T-cell (primary cell): ENCODE measurements at places on chromosomes 7 and 10. TPM values are rescaled to one million over a fixed set of nuclear protein-coding genes. Genes with fewer than 3 reads are reported as not detected.

Gene ERVW-1
- total RNA-seq = not detected

Gene PSD
- total RNA-seq = 8.7 TPM

Gene SORCS1
- total RNA-seq = not detected

Gene ZCCHC24
- 1.1 TPM for total RNA-seq

Gene C7orf33
- total RNA-seq = not detected

Gene SAP25
- 119 TPM for total RNA-seq

Gene JAZF1
- 9.6 TPM for total RNA-seq

Gene PHKG1
- 5.5 TPM for total RNA-seq

Gene SNX8
- total RNA-seq = 14.6 TPM

Gene CHRM2
- 0.09 TPM for total RNA-seq

Gene CFAP69
- 0.53 TPM for total RNA-seq

Gene AKR1B15
- total RNA-seq = not detected

Gene AKR1D1
- total RNA-seq = 0.20 TPM

Gene SPAM1
- total RNA-seq = not detected

Gene PNLIP
- total RNA-seq = not detected

Gene PIK3CG
- total RNA-seq = 28.3 TPM

Gene PLXDC2
- total RNA-seq = 0.56 TPM

Gene HKDC1
- total RNA-seq = 5.2 TPM

Gene HTR7
- total RNA-seq = not detected

Gene PNLIPRP1
- 1.4 TPM for total RNA-seq

Gene HECW1
- total RNA-seq = not detected

Gene C1QL3
- total RNA-seq = not detected

Gene AEBP1
- 18.1 TPM for total RNA-seq

Gene MRPS33
- 38.6 TPM for total RNA-seq

Gene ST8SIA6
- total RNA-seq = 0.95 TPM

Gene SLC25A28
- total RNA-seq = 89.3 TPM

Gene PNPLA8
- total RNA-seq = 53.6 TPM

Gene CCDC126
- 11.1 TPM for total RNA-seq

Gene TMEM229A
- not detected for total RNA-seq

Gene GPR26
- not detected for total RNA-seq

Gene AOC1
- 0.28 TPM for total RNA-seq

Gene TAS2R3
- 0.56 TPM for total RNA-seq

Gene DDC
- total RNA-seq = not detected

Gene BTBD16
- not detected for total RNA-seq

Gene CNPY1
- not detected for total RNA-seq

Gene ATG9B
- 31.8 TPM for total RNA-seq

Gene VAX1
- total RNA-seq = not detected
